ENCODE measurements at places on chromosomes 2 and 18.

DNA sequence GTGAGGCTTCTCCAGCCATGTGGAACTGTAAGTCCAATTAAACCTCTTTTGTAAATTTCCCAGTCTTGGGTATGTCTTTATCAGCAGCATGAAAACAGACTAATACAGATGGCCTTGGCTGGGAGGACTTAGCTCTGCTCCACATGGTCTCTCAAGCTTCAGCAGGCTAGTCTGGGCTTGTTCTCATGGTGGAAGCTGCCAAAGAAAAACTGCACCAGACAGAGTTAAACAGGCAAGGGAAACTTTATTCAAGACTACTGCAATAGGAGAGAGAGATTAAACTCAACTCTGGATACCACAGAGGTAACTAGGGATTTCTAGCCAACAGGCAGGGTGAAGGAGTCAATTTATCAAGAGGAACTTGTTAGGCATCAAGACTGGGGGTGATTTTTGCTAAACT is 142.1 kb downstream of the CABLES1 start:
- no peak for DNase-seq

- no peak for DNase-seq
Measured at GRCh38 chr2:124301915-124302314, 276.8 kb downstream of the CNTNAP5 start.

- DNase-seq = no peak
Measured at GRCh38 chr18:51997129-51997528, 342.9 kb upstream of the DCC start.

DNA sequence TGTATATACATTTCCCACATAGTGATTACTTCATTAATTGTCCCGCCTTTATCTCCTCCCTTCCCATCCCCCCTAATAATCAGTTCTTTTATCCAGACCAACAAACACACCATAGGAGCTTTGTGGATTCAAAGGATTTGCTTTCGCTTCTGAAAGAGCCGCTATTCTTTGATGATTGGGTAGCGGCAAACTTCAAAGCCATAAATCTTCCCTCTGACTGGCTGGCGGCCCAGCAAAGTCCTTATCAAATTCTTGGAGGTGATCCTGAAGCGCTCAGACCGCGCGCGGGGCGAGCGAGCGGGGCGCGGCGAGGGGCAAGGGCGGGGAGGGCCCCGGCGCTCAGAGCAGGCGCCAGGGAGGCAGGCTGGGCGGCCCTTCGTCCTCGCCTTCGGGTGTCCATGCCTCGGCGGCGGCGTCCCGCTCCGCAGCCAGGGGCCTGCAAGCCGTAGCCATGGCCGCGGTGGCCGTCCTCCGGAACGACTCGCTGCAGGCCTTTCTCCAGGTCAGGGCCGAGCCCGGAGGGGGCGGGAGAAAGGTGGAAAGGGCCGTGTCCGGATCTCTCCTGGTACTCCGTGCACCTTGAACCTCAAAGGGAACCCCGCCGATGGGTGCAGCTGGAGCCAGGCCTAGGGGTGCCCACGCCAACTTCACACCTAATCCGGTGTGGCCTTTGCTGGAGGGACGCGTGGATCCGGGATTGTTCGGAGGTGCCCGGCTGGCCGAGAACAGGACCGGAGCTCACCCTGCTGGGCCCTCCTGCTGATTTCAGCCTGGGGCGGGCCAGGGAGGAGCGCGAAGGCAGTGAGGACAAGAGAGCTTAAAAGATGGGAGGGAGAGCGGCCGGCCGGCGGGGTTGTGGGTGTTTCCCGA is at the start of gene SP5:
Gene SP5 (plus strand): TSS at position 276 of the 870 bp plus-strand sequence. CDS start 176 bp downstream, at position 452.
- DNase-seq = no peak

GRCh38 chr2:168029071-168029470 is 218.3 kb downstream of the STK39 start:
- DNase-seq = no peak

GRCh38 chr2:212956665-212957607 is 194.5 kb downstream of the IKZF2 start:
- no peak for DNase-seq

DNA sequence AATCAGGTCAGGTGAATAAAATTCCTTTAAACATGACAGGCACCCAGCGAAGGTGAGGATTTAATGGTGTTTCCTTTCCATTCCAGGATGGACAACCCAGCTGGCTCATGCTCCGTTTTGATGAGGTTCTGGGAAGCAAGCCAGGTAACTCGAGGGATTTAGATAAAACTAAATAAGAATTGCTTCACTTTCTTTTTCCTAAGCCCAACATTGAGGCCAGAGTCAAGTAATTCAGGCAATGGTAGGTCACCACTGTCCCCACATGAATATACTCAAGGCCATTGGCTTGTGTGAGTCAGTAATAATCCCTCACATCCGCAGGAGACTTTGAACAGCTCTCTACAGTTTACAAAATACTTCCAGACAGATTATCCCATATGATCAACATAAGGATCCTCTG is 16.2 kb upstream of the LRATD1 start:
- no peak for DNase-seq

- DNase-seq = no peak
Measured at GRCh38 chr2:121199281-121200010, 85.6 kb downstream of the TFCP2L1 start.

DNA sequence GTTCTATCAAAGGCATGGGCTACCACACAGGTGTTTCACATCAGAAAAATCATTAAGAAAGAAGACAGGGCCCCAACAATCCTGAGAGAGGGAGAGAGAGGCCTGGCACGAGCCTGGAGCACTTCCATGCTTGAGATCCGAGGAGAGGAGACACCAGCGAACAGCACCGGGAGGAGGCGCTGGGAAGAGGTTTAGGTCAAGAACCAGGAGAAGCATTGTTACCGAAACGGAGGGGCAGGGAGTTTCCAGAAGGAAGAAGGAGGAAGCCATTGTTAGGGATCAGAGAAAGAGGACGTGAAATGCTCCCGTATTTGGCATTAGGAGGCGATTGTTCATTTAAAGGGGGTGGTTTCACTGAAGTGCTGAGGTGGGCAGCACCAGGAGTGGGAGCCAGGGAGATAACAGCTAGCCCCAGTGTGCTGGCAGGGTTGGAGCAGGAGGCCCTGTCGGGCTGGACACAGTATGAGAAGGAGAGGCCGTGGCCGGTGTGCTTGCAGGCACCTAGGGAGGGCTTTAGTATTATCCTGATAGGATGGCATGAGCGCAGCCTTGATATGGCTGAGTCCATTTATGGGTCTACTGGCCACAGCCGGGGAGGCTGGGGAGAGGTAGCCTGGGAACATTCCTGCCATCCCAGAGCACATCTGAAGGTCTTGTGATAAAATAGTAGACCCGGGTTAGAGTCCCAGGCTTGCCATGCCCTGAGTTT is 244.9 kb downstream of the KLHL29 start:
- no peak for DNase-seq

GRCh38 chr2:28444956-28445355 is 50.9 kb upstream of the PLB1 start:
- no peak for DNase-seq

DNA sequence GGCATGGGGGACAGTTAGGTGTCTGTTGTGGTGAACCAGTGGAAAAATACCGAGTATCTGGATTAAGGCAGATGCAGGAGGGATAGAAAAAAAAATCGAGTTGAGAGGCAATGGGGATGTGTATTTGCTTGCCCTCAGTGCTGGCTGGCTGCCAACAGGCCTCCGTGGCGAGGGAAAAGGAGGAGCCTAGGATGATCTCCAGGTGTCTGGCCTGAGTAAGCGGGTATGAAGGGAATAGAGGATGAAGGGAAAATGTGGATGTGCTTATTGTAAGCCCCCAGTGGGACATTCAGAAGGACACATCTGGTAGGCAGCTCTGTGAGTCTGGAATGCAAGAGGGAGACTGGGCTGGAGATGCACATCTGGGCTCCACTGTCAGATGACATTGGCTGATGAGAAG is 22.8 kb downstream of the KCNS3 start:
- peak; percentile 69 for DNase-seq

- no peak for DNase-seq
Measured at GRCh38 chr2:31090188-31090587, 48.1 kb downstream of the GALNT14 start.

DNA sequence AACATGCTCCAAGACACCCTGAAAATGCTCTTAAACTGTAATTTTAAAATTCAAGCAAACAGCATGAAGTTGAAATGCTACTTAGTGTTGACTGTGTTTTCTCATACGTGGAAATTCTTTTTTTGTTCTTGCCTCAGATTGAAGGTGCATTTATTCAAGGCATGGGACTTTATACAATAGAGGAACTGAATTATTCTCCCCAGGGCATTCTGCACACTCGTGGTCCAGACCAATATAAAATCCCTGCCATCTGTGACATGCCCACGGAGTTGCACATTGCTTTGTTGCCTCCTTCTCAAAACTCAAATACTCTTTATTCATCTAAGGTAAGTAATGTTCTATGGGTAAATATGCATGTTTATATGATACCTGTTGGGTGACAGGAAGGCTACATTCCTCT is 82.7 kb downstream of the AOX1 start:
- DNase-seq = no peak

DNA sequence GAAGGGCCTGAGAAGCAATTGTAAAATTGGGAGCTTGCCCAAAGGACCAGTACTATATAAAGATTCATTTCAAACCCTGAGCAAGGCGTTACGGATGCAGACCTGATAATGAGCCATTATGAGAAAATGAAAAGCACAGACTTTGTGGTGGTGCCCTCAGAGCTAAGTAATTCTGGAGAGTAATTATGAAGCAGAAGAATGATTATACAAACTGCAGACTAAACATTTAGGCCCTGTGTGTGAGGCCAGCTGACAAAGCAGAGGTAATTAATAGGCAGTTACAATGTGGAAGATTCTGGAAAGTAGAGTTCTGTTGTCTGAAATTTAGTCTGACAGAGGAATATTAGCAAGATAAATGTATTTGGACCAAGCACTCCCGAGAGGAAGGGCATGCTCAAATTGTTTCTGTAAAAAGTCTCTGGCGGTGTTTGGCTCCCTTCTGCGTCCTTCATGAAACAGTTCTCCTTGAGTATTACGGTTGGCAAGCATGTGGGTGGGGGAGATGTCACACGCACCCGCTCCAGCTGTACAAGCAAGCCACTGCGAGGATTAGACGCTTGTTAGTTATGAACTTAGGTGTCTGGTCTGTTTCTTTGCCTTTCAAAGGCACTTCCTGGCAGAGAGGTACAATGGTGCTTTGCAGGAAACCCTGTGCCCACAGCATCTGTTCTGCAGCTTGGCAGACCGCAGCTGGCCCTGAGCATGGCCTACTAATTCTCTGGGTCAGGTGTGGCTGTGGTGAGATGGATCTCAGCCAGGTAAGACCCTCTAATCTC is 45.5 kb downstream of the CDC42EP3 start:
- DNase-seq = no peak

- DNase-seq = no peak
Measured at GRCh38 chr2:112159454-112159921, 21.3 kb downstream of the FBLN7 start.

- DNase-seq = no peak
Measured at GRCh38 chr2:10926191-10926820, 14.6 kb downstream of the KCNF1 start.

GRCh38 chr2:182763311-182763912 is 47.4 kb downstream of the DNAJC10 start:
- DNase-seq = no peak

DNA sequence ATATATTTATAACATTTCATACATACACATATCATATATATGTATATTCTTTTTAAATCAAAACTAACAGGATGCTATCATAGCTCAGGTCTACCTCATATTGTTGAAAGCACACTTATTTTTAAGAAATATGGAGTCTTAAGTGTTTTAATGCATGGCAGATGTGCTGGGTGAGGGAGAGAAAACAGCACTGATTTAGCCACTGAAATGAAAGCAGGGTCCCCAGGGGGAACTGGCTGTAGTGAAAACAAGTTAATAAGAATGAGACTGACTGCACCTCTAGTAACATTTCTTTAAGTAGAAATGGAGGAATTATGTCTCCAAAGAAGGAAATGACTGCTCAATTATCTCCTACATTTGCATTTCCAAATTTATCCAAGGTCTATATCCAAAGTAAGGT is 857.8 kb downstream of the DCDC2C start:
- DNase-seq = no peak

DNA sequence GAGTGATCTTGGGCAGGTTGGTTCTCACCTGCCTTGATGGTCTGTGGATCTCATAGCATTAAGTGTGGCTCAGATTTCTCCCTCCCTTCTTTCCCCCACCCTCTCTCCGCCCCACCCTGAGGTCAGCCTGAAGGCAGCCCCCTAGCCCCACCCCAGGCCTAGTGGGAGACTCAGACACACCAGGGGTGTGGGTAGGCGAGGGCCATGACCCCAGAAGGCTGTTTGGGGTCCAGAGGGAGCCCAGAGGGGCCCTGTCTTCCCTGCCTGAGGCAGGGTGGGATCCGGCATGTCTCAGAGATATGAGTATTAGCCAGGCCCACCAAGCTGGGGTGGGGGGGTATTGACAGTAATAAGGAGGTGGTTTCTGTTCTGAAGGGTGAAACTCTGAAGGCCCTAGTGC is 160.5 kb downstream of the GLI2 start:
- no peak for DNase-seq

- peak; percentile 71 for DNase-seq
Measured at GRCh38 chr2:236986524-236987330, 99.0 kb upstream of the COPS8 start.

- DNase-seq = no peak
Measured at GRCh38 chr2:201961401-201961800, 72.3 kb upstream of the FZD7 start.

- DNase-seq = no peak
Measured at GRCh38 chr2:110948027-110948674, 172.6 kb upstream of the BCL2L11 start.

- DNase-seq = no peak
Measured at GRCh38 chr2:239724851-239725550, 300.1 kb downstream of the NDUFA10 start.

GRCh38 chr2:215828528-215829184 is 184.7 kb downstream of the MREG start:
- peak; percentile 13 for DNase-seq

- DNase-seq = no peak
Measured at GRCh38 chr2:236308855-236309668, 44.9 kb upstream of the ASB18 start.

DNA sequence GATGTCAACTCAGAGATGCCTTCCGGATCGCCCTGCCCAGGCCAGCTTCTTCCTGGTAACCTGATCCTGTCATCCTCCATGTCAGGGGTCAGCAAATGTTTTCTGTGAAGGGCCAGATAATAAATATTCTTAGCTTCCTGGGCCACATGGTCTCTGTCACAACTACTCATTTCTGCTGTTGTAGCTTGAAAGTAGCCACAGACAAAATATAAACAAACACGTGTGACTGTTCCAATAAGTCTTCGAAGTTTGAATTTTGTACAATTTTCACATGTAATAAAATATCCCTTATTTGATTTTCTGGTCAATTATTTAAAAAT is 35.8 kb downstream of the ANXA4 start:
- DNase-seq = no peak

GRCh38 chr2:69962986-69963730 is 1.7 kb upstream of the ASPRV1 start:
- DNase-seq = no peak

GRCh38 chr2:234827096-234827860 is 124.5 kb upstream of the SH3BP4 start:
- peak; percentile 54 for DNase-seq

GRCh38 chr18:10405816-10406663 is 48.4 kb upstream of the APCDD1 start:
- no peak for DNase-seq

GRCh38 chr2:168499500-168499899 is 43.4 kb downstream of the CERS6 start:
- DNase-seq = no peak
